NCI-H748 treated with DMSO at 0.1 percent for 48 hours (cell line): ENCODE measurements at places on chromosomes 5 and 9.

- DNase-seq: no peak
Observed at GRCh38 chr5:172918421-172919371, 40.5 kb upstream of the RPL26L1 start.

DNA sequence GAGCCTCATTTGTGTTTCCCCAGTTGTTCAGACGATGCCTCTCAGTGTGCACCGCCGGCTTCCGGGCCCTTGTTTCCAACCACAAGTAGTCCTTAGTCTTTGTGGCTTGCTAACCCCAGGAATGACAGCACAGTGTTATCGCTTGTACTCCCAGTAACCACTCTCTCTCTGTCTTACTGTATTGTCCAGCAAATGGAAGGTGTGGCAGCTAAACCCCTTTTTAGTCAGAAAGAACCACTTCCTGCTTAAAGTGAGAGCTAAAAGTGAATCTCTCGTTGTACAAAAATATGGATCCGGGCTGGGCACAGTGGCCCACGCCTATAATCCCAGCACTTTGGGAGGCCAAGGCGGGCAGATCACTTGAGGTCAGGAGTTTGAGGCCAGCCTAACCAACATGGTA is 61.3 kb downstream of the ENC1 start:
- no peak for DNase-seq

DNA sequence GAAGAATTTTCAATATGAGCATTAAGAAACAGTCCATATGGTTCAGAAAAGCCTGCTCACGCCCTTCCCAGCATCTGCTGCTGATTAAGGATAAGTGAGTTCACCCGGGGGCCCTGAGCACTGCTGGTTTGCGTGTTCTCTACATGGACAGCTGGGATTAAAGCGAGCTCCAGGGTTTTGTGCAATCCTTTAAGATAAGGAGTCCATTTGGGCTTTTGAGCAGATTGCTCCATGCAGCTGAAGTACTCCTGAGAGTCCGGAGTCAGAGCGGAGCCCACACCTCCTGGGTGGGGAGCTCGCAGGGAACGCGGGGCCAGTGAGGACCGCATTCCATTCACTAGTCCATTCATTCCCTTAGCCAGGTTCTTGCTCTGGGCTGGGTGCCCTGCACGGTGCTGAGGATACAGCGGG is 149.3 kb upstream of the COL5A1 start:
- DNase-seq: no peak

DNA sequence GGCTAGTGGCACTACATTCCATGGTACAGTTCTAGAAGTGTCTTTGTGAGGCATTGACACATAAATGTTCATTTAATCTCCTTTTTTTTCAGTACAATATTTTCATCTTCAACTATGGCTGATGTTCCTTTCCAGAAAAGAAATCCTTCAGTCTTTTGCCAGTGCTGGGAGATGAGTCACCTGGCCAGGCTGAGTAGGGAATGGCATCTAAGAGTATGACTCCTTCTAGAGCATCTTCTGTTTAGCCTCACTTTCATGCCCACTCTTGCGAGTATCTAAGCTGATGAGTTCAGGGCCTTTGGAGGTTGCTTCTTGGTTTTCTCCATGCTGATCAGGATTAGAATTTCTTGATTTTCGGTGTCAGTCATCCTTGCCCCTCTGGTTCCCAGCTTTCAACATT is 124.4 kb downstream of the SLC28A3 start:
- no peak for DNase-seq

- DNase-seq: no peak
Observed at GRCh38 chr5:84092738-84093137, 291.9 kb downstream of the EDIL3 start.

- DNase-seq: no peak
Observed at GRCh38 chr9:106456581-106456980, 406.4 kb upstream of the ZNF462 start.
